ENCODE measurements at places on chromosomes 7 and 10.
A peak's percentile ranks its signal among the peaks of the same experiment; 100 is the strongest.

DNA sequence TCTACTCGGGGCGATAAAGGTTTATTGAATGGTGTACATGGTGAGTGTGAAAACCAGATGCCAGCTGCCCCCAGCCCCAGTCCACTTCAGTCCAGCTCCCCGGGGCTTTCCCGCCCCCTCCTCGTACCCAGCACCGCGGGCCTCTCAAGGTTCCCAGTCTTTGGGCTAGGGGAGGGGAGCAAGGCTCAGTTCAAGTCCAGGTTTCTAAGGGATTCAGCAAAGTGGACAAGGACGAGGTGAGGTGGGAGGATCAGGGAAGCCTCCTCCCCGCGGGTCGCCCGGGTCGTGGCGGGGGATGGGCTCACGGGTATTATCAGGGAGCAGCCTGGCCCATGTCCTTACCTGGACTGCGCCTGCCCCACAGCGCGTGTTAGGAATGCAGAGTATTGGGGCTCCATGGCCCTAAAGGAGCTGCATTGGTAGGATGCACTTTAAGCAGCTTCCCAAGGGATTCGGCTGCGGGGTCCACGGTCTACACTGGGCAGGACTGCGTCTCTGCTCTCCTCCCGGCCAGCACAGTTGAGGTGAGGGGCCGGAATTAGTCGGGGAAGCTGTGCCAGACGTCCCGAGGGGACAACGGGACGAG, 541 bp upstream of the PFKFB3 start:
- DNase-seq: no peak

DNA sequence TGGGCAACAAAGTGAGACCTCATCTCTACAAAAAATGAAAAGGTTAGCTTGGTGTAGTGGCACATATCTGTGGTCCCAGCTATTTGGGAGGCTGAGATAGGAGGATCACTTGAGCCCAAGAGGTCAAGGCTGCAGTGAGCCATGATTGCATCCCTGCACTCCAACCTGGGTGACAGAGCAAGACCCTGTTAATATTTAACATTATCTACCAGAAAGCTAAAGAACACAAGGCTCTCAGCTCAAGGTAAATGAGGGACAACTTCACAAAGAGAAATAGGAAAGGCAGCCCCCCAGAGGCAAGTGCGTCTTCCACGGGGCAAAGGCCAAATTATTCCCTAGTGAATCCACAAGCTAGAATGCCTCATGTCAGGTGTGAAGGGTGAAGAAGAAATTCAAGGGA, 109.6 kb upstream of the PFKP start:
- no peak for DNase-seq

- DNase-seq: no peak
Measured at GRCh38 chr10:8437896-8438295, 383.4 kb downstream of the GATA3 start.

- peak; percentile 75 for DNase-seq
Measured at GRCh38 chr10:75403144-75403938, 1.8 kb upstream of the ZNF503 start.

DNA sequence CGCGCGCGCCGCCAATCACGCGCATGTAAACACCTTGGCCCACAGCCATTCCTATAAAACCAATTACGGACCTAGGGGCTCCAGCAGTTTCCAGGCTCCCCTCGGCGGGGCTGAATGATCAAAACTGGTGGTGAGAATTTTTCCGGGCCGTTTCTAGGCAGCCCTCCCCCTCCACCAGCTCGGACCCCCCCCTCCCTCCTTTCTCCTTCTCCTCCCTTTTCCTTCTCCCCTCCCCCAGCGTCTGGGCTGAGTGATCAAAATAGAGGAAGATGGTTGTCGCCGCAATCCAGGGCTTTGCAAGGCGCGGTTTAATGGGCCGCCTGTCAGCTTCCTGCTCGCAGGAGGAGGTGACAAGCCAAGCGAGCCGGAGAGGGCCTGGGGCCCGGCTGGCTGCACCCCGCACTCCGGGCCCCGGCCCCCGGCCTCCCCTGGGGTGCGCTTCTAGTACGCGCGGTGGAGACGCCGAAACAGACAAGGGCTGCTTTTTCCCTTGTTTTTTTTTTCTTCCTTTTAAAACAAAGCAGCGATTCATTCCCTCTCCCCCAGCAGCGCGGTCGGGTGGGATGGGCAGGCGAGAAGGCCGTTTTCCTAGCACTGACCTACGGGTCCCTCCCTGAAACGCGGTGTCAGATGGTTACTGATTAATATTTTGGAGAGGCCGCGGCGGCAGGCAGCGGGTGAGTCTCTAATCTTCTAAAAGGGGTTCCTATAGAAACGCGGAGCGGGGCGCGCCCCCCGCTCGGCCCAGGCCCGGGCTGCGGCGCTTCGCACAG, 528 bp upstream of the TNRC18 start:
- peak; percentile 96 for DNase-seq

- no peak for DNase-seq
Measured at GRCh38 chr7:157888579-157888978, 551.8 kb downstream of the DNAJB6 start.

GRCh38 chr7:39535720-39536119, 30.5 kb upstream of the YAE1 start:
- DNase-seq: no peak

- DNase-seq: no peak
Measured at GRCh38 chr7:113122744-113123143, 4.4 kb upstream of the SMIM30 start.

- DNase-seq: no peak
Measured at GRCh38 chr7:158858592-158859503, 2.5 kb downstream of the DYNC2I1 start.

- no peak for DNase-seq
Measured at GRCh38 chr7:71491336-71491735, 359.4 kb downstream of the GALNT17 start.

DNA sequence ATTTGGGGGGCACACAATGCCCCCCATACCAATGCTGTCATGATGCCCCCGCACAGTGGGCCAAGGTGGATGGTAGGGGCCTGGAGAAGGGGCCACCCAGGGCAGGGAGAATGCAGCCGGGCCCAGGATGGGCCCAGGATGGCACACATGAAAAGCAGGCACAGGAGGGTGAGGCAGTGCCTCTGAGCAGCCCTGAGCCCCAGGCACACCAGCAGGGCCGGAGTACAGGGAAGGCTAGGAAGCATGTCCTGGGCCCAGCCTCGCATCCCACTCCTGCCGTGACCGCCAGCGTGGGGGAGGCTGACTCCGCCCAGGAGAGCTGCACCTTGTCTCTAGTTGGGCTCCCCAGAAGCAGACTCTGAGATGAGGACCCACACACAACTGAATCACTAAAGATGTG, 59.3 kb upstream of the TMEM72 start:
- DNase-seq: no peak

- no peak for DNase-seq
Measured at GRCh38 chr10:350981-351501, 215.8 kb downstream of the ZMYND11 start.

- DNase-seq: no peak
Measured at GRCh38 chr7:112201411-112201810, 4.8 kb downstream of the DOCK4 start.

GRCh38 chr7:124893140-124893827, 36.3 kb downstream of the POT1 start:
- no peak for DNase-seq

DNA sequence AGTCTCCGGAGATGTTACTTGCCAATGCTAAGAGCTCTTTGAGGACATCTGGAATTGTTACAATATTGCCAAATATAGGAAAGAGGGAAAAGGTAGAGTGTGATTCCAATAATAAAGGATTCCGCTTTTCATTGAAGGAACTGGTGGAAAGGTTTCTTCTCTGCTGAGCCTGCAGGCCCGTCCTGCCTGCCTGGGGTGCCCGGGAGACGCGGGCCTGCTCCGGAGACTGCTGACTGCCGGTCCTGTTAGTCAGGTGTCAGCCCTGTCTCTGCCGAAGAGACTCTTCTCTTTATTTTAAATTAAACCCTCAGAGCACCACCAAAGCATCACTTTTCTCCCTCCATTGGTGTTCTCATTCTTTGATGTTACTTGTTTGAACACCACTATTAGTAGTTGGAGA, 2.2 kb downstream of the EGFR start:
- no peak for DNase-seq

All from sciatic nerve (tissue), 2 donors.